ENCODE measurements at places on chromosomes 11 and 22.

DNA sequence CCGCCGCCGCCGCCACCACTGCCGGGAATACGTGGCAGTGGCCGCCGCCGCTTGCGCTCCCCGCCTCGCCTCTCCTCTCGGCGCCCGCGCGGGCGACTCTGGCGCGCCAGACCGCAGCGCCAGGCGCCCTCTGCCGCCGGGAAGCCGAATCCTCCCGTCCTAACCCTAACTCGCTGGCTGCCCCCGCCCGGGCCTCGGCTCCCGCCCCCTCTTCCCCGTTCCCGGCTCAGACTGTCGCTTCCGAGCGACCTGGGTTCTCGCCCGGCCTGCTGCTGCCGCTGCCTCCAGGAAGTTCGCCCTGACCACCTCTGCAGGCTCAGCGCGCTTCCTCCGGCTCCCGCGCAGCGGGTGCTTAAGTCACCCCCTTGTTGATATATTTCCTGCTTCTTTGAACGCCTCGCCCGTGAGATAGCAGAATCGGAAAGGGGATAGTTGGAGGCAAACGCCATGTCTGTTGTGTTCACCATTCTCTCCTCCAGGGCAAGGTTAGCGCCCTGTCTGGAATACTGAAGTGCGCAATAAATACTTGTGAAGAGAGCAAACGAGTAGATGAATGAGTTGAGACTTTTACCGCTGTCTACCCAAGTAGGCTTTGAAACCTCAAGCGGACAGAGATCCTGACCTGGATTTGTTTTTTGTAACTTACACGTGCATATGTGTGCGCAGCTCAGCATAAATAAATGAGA, at the start of gene SMCO4:
Gene SMCO4 (minus strand): TSS at position 100 of the 686 bp plus-strand sequence. CDS start 64,202 bp downstream, outside the sequence.
- DNase-seq = peak; percentile 82

DNA sequence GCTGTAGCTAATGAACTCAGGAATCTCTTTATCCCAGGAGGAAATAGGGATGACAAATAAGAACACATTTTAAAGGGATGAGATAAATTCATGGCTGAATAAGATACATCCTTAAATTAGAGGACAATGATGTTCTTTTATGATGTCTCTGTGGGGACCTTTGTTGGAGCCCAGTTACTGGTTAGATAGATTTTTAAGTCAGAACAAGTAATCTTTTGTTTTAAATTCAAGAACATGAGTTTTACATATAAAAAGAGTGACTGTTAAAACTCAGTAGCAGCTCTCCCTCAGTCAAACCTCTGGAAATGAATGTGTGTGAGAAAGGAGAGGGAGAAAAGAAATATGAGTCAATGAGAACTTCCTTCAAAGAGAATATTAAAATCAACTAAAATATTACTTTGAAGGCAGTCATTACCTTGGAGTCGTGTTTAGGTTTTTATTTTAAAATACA, 241.6 kb downstream of the SWAP70 start:
- no peak for DNase-seq

DNA sequence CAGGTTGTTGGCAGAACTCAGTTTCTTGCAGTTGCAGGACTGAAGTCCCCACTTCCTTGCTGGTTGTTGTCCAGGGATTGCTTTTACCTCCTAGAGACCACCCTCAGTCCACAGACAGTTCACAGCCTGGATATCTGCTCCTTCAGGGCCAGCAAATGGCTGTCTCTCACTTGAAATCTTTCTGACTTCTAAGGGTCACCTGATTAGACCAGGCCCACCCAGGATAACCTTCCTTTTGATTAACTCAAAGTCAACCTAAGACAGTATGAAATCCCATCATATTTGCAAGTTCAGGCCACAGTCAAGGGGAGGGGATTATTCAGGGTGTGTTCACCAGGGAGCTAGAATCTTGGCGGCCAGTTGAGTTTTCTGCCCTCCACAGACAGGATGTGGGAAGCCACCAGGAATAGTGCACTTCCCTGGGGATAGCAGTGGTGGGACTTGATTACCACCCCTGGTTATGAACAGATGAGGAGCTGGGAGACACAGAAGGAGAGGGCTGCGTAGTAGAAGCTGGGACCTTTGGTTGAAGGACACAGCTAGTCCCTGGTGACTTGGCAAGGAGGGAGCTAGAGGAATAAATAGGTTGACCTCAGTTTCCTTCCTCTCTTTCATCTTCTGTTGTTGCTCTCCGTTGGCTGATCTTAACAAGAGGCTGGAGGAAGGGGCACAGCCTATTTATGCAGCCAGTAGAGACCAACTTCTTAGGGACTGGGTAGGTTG, 33.4 kb downstream of the MIAT start:
- no peak for DNase-seq

DNA sequence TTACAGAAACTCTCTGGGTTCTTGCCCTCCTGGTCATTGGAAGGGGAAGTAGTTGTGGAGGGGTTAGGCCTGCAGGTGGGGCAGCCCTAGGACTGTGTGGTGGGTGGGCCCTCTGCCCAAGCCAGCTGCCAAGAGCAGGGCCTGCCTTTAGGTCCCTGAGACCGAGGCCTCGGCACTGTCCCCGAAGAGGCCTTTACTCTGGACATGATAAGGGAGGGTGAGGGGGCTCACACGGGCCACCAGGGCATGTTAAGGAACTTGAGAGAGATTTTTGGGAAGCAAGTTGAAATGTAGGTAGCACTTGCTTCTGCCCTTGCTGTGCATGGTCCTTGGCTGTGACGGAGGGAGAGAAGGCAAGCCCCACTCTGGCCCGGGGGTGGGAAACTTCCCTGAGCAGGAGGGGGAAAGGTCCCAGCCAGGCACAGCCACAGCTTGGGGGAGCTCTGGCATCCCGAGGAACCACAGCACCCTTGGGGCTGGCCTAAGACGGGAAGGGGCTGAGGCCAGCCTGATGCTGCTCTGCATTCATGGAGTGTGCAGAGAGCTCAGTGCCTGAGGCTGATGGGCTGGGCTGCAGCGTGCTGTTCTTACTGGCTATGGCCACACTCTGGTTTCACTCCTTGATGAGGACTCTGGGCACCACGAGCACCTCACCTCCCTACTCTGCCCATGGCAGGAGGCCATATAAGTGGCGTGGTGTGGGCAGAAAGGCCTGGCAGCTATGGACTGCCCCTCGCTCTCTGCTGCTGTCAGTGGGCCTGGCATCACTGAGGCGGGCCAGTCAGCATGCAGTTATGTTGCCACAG, 7.8 kb upstream of the RANBP1 start:
- DNase-seq = no peak

DNA sequence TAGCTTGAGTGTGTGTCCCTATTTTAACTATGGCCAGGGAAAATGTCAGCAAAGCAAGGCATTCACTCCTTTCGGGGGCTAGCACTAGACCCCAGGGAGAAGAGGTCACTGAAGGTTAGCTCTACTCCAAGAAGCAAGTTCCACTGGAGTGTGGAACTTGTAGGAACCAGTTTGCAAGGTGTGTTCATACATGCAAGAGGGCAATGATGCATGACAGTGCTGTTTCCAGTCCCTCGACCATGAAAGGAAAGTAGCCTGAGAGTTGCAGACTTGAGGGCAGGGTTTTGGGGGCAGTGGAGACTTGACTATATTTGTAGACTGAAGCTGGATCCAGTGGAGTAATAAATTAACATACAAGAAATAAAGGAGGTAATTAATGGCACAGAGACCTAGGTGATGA, 21.6 kb upstream of the SLC36A4 start:
- DNase-seq = no peak

DNA sequence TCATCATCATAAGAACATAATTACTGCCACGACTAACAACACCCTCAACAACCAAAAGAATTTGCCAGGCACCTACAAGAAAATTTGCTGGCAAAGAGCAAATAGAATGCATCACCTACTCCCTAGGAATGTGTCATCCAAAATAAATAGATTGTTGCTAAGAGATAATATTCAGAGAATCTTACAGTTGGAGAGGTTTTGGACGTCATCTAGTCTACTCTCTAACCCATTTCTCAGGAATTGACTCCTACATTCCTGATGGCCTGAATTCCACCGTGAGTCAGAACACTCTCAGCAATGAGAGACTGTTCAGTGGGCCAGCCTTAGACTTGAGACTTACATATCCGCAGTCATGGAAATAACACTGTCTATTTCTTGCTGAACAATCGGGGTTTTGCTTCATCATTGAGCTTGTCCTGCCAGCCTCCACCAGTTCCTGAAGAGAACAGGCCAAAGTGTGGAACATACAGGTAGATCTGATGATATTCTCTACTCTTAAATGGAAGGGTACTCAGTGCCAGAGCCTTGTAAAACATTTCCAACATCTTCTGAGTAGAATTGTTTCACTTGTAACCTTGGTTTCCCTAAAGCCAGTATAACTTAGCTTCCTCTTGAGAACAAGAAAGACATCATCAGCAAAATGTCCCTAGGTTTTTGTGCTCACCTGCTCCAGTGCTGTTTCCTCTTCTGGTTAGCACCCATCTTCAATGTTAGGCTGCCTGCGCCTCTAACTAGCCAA, 8.3 kb downstream of the KIRREL3 start:
- no peak for DNase-seq

GRCh38 chr22:17929909-17930308, 94.5 kb downstream of the MICAL3 start:
- DNase-seq = no peak

DNA sequence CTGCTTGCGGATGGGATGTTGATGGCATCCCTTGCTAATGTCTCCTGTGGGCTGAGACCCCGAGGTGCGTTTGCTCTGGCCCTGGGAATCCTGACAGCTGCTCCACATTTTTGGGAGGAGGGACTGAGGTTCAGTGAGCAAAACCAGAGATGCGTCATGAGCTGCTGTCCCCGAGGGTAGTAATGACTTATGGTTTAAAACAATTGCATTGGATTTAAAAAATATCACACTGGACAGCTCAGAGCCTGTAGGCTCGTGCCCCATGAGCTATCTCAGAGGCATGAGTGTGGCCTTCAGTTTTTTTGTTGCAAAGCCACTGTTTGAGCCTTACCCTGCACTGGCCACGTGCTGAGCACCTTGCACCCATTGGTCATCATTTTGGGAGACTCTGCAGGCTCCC, 20.9 kb upstream of the PARVG start:
- no peak for DNase-seq

- DNase-seq = no peak
Measured at GRCh38 chr22:25979968-25980367, 189.3 kb upstream of the SEZ6L start.

DNA sequence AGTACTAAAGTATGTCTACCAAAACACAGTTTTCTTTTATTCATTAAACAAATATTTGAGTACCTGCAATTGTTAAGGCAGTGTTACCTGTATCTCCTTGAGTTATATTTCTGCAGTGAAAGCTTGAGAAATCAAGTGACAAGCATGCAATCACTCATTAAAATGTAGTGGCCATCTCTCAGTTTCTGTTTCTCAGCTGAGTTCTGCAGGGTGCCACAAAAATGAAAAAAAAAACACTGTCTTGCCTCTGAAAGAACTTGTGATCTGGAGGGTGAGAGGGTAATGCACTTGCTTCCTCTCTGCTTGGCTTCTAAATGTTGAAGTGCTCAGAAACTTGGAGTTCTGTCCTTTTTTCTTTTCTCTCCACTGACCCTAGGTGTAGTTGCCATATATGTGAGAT, 6.8 kb downstream of the QSER1 start:
- no peak for DNase-seq

- DNase-seq = no peak
Measured at GRCh38 chr22:27460591-27461347, 340.8 kb downstream of the MN1 start.

DNA sequence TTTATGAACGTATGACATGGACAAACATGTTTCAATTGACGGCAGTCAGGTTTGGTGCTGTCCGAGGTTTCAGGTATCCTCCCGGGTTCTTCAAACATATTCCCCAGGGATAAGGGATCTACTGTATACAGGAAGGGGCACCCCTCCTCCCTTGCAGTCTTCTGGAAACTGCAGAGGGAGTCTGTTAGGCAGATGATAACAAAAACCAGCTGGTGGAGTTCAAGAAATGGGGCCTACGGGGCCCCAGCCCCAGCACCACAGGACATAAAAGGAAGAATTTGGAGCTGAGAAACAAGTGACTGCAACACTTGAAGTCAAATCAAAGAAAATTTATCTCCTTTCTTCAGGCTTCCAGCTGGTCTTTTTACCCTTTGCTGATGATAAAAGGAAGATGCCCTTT, 32.1 kb downstream of the SNU13 start:
- DNase-seq = no peak

Data from RPMI8226 (cell line).